ENCODE measurements at places on chromosomes 4 and X.

GRCh38 chr4:80264352-80264647, 2.2 kb upstream of the FGF5 start:
- DNase-seq: no peak

DNA sequence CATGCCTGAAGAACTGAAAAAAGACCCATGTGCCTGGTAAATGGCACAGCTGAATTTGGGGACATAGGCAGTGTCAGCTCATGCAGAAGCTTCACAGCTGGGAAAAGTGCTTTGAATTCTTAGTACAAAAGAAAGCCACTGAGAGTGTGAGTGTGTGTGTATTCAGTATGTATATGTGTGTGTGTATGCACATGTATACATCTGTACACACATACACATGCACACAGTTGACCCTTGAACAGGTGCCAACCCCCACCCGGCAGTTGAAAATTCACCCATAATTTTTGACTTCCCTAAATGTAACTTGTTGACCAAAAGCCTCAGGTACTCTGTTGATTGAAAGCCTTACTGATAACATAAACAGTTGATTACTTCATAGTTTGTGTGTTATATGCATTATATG, 49.5 kb upstream of the ENPP6 start:
- DNase-seq: no peak

DNA sequence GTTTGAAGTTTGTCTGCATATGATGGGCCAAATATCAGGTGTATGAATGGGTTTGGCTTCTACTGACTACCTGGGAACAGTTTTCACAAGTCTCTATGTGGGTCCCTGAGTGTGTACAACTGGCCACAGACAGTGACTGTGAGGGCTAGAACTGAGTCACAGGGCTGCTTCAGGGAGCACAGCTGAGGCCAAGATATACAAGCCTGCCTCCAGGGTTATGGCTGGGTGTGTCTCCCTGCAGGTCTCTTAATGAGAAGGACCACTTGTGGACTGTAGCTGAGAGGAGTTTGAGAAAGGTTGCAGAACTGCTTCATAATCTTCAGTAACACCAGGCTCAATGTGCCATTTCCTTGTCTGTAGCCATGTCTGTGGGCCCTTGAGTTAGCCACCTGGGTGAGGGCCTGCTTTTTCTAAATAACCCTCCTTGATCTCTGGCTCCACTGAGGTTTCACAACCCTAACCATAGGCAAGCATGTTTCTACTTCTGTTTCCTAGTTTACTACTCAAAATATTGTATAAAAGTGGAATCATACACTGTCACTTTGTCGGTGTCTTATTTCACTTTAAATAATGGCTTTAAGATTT, 81.3 kb downstream of the ZNF732 start:
- no peak for DNase-seq

GRCh38 chrX:94366616-94367015, 692.6 kb downstream of the FAM133A start:
- no peak for DNase-seq

DNA sequence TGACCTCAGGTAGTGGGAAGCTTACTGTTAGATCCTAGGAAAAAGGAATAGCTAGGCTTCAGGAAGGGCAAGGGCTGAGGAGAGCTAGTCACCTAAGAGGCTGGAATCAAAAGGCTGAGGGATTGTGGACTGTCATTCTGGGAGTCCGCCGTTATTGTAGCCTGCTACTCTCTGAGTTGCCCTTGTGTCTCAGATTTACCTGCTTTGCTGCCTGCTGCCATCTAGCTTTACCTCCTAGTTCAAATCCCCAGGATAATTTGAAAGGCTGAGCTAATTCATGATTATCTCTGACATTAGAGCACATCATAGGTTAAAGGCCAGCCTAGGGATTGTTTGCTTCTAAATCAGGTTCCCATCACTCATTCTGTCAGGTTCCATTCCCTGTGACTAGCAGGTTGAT, 120.2 kb downstream of the FHIP1A start:
- no peak for DNase-seq

DNA sequence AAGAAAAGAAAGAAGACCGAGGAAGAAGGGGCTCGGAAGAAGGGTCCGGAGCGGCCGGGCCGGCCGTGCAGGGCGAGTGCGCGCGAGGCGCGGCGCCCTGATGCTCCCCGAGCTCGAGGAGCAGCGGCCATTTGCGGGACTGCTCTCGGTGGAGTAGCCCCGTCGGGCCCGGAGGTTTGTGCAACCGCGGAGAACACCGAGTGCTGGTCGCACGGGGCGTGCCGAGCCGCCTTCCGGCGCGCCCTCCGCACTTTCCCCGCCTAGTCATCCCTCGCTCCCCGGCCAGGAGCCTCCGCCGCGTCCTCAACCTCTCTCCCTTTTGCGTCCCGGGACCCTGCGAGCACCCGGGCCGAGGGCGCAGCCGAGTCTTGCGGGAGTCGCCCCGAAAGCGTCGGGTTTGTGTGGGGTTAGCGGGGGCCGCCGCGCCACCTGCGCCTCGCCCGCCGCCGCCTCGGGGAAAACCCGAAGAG, 127.4 kb downstream of the LAS1L start:
- no peak for DNase-seq

- no peak for DNase-seq
These were observed 395.9 kb upstream of the HS3ST1 start for GRCh38 chr4:11824566-11824965.

- no peak for DNase-seq
These were observed 312.4 kb upstream of the DIPK2B start for GRCh38 chrX:45513042-45513441.

- DNase-seq: peak; percentile 8
These were observed 121.2 kb upstream of the NAP1L5 start for GRCh38 chr4:88818631-88819470.

- DNase-seq: peak; percentile 5
These were observed 205.7 kb downstream of the FAT4 start for GRCh38 chr4:125520258-125520990.

- no peak for DNase-seq
These were observed 372.2 kb downstream of the INPP4B start for GRCh38 chr4:142473960-142474338.

GRCh38 chr4:120725639-120726580, 196.6 kb downstream of the PRDM5 start:
- DNase-seq: no peak

- no peak for DNase-seq
These were observed 34.5 kb upstream of the NKRF start for GRCh38 chrX:119640731-119641170.

- DNase-seq: no peak
These were observed 90.9 kb downstream of the SH3RF1 start for GRCh38 chr4:169179609-169180521.

DNA sequence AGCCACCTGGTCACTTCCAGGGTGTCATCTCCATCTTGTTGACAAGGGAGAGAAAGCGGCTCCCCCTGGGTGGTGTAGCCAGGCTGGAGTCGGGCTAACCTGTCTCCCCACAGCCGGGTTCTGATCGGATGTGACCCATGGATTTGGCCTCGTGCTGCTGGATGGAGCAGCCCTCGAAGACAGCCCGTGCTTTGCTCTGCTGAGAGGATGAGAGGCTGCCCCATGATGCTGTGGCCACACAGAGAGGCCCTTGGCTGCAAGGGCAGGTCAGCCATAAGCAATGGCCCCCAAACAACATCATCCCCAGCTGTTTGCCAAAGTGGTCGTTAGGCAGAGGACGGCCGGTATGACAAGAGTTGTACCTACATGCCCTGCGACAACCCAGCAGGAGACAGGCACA, 106.6 kb downstream of the HMX1 start:
- DNase-seq: no peak

DNA sequence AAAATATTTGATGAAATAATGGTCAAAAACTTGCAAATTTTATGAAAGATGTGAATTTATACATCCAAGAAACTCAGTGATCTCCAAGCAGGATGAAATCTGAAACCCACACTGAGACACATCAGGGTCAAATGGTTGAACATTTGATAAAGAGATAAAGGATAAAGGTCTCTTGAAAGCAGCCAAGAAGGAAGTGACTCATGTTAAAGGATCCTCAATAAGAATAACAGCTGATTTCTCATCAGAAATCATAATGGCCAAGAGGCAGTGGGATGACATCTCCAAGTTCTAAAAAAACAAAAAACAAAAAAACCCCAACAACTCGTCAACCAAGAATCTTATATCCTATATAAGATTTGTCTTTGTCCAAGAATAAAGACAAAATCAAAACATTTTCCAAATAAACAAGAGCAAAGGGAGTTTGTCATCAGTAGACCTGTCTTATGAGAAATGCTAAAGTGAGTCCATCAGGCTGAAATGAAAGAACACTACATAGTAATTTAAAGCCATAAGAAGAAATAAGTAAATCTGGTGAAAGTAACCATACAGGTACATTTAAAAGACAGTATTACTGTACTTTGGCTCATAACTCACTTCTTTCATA, 121.7 kb downstream of the PDS5A start:
- peak; percentile 32 for DNase-seq

DNA sequence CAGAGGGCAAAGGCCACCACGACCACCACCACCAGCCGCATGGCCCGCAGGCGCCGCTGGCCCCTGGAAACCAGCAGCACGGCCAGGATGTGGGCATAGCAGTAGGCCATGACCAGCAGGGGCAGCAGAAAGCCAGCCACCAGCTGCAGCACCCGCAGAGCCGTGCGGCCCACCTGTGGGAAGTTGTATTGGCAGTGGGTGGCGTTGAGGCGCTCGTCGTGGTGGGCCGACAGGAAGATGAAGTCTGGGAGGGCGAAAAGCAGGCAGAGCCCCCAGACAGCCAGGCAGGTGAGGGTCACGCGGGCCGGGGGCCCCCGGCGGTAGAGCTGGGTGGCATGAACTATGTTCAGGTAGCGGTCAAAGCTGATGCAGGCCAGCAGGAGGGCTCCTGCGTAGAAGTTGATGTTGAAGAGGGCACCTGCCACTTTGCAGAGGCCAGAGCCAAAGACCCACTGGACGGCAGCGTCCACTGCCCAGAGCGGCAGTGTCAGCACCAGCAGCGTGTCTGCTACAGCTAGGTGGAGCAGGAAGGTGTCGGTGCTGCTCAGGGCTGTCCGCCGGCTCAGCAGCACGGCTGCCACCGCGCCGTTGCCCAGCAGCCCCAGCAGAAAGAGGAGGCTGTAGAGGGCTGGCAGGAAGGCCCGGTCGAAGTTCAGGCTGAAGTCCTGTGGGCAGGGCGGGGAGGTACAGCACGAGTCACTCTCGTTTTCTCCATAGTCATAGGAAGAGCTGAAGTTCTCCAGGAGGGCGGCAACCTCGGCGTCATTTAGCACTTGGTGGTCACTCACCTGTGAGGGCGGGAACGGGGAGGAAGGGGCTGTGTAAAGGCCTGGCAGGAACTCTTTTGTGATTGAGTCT, 1.4 kb downstream of the CXCR3 start:
- DNase-seq: no peak

DNA sequence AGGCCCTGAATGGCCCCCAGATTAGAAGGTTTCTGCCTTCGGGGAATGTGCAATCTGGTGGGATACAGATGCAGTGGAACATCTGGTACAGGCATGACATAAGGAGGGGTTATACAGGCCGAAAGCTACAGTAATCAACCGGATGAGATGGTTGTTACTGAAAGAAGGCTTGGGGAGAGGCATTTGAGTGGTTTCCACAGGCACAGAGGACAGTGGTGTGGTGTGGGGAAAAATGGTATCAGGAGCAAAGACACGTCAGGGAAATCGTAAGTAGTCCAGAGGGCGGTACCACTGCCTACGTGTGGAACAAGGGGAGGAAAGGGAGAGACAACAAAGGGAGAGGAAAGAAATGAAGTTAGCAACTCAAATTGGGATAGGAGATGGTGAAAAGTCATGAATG, 3.0 kb downstream of the PDLIM3 start:
- DNase-seq: no peak

- DNase-seq: no peak
These were observed 8.7 kb downstream of the PYURF start for GRCh38 chr4:88514557-88515511.

DNA sequence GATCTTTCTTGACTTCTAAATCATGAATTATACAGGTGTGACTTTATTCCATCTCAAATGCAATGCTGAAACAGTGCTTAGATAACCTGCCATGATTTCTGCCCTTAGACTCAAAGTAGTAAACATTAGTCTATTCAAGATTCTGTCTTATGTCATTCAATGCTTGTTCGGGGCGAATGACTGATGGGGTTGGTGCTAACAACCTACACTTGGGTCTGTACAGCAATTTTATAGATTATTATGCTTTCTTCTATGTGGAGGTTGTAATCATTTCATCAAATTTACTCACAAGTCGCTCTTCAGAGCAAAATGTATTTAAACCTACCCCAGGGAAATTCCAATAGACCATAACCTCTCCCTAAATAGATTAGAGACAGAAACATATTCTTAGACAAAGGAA, 1021.5 kb upstream of the GRID2 start:
- no peak for DNase-seq

DNA sequence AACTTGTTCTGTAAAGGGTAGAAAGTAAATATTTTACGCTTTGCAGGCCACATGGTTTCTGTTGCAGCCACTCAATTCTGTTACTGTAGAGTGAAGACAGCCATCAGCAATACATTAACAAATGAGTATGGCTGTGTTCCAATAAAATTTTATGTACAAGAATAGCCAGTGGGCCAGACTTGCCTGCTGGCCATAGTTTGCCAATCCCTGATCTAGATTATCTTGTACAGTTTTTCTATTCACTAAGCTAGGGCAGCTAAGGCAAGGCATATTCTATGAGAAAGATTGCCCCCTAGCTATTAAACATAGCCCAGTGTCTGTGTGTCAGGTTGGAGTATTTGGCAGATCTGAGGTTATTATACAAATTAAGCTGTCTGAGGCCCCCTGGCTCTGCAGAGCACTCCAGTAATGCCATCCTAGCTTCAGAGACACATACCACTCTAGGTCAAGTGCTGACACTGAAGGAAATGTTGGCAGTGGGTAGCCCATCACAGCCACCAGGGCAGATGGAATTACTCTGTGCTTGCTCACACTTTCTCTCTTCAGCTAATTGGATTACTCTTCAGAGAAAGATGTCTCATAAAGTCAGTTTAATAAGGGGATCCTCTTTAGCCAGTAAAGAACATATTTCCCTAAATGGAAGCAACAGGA, 40.7 kb downstream of the MTTP start:
- DNase-seq: no peak

DNA sequence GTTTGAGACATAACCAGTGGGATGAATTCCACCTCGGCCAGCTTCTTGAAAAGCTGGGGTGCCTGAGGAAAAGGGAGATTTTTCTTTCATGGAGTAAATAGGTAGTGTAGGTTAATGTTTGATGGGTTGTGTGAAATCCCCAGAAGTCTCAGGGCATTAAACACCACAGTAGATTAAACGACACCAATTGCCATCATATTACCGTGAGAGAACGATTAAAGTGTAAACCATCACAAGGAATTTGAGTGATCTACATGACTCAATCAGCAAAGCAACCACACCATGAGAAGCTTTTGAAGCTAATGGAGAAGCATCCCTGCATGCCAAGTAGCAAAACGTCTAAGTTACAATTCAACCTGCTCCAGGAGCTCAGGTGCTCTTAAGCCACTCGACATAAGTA, 322.5 kb upstream of the GATB start:
- no peak for DNase-seq

DNA sequence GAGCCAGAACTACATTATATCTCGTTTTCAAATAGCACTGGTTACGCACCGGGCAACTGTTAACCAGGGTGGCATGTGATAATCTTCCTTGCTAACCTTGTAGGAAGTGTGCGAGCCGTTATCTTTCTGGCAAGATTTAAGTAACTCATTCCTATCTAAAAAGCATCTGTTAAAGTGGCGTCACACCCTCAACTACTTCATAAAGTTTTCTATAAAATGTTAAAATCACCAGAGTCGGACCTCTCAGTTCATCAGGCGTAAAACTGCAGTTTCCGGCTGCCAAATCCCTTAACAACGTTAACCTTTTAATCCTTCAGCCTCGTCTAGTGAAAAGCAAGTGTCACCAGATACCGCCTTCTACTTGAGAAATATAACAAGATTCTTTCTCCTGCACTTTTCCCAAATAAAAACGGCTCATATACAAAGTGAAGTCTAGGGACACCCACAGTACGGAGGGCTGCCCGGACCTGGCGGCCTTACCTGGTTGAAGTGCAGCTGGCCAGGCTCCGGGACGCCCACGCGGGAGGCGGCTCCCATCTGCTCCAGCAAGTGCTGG, 1.2 kb downstream of the SLC39A8 start:
- no peak for DNase-seq
